NCI-H1417 treated with DMSO at 0.1 percent for 48 hours (cell line): ENCODE measurements at places on chromosomes 1 and 21.

- DNase-seq: no peak
Observed at GRCh38 chr1:227949954-227950734, 2.4 kb upstream of the WNT9A start.

GRCh38 chr1:180515857-180516388, 13.5 kb upstream of the ACBD6 start:
- DNase-seq: peak; percentile 53

DNA sequence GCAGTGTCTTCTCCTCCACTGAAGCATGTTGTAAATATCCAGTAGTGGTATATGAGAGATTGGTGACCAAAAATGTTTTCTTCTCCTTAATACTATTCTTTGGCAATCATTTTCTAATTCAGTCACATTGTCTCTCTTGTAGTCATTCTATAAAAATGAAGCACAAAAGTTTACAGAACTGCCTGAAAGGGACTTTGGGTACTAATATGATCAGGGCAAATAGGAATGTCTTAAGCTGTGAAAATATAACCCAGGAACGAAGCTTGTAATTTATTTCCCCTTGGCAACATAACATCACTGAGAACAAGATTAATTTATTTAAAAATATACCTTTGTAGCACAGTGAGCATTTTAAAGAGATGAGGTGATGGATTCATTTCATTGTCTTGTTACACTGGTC, 4.9 kb downstream of the B3GALT2 start:
- DNase-seq: no peak

DNA sequence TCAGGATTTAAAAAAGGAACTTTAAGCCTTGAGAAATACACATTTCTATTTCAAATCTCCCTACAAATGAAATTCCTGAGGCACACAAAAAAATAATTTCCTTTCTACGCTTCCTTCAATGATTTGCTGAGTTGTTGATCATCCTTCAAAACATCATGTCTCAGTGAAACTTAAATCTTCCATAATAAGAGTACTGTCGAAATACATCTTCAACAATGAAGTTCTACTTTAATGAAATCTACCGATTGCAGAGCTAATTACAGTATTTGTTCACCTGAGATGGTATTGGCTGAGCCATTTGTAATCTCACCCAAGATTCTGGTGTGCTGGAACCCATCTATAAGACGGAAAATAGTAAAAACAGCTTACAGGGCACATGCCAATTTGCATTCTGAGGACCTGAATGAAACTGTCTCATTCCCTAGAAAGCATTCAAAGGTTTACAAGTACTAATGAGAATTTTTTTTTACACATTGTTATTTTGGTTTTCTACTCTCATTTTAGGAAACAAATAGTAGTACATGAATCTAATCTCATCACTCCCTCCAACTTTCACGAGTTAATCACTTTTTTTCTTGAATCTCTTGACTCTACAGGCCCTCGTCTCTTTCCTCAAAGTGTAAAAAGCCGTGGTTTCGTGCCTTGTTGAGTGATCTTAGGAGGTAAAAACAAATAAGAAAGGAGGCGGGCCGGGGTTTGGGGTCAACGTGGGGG, 1.1 kb downstream of the CHML start:
- DNase-seq: no peak

- no peak for DNase-seq
Observed at GRCh38 chr1:10361515-10361914, 37.3 kb upstream of the PGD start.

- no peak for DNase-seq
Observed at GRCh38 chr1:201096977-201097856, 15.0 kb downstream of the CACNA1S start.

GRCh38 chr21:40067751-40068150, 200.5 kb downstream of the PCP4 start:
- DNase-seq: no peak

DNA sequence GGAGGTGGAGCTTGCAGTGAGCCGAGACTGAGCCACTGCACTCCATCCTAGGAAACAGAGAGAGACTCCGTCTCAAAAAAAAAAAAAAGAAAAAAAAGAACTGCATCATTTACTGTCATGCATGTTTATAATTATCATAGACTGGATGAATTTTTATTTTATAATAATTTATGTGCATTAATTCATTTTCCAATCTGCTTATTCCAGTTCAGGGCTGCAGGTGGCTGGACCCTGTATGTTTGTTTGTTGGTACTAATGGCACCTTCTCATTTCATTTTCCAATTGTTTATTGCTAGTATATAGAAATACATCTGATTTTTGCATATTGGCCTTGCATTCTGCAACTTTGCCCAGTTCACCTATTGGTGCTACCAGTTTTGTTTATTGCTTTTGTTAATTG, 19.0 kb upstream of the SOX13 start:
- no peak for DNase-seq

DNA sequence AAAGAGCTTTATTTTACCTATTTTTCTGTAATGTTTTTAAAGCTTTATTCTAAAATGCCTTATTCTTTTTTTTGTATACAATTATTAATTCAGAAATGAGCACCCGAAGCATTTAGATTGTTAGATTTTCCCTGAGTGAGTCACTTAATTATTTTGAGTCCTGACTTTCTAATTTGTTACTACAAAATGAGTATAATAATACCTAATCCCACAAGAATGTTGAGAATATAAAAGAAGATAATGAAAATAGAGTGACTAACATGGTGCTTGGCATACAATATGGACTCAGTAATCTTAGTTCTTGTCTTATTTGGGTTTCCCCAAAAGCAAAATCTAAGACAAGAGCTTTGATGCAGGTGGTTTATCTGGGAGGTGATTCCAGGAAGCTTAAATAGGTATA, 142.2 kb downstream of the LHX8 start:
- no peak for DNase-seq

GRCh38 chr21:34020005-34020847, 53.2 kb upstream of the MRPS6 start:
- peak; percentile 21 for DNase-seq

GRCh38 chr1:53984726-53985125, 33.3 kb downstream of the LDLRAD1 start:
- no peak for DNase-seq

GRCh38 chr1:156797212-156797871, 19.3 kb downstream of the SH2D2A start:
- DNase-seq: peak; percentile 2

GRCh38 chr21:38852278-38852677, 46.5 kb downstream of the ETS2 start:
- no peak for DNase-seq

GRCh38 chr1:186683652-186684410, 3.6 kb upstream of the PTGS2 start:
- DNase-seq: no peak

DNA sequence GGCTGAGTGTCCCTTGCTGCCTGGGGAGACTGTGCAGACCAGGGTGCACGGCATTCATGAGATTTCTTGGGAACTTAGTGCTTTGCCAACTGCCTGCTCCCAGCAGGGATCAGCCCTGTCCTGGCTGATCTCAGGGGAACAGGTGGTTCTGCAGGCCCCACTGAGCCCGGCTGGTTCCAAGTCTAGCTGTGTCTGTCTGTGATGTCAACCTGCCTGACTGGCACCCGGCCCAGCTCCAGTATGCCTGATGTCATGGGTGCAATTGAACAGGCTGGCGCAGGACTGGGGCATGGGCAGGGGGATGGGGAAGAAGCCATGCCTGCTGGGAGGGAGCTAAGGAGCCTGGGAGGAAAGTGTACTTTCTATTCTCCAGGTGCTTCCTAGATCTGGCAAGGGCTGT, 227.1 kb downstream of the GRIK3 start:
- DNase-seq: no peak

DNA sequence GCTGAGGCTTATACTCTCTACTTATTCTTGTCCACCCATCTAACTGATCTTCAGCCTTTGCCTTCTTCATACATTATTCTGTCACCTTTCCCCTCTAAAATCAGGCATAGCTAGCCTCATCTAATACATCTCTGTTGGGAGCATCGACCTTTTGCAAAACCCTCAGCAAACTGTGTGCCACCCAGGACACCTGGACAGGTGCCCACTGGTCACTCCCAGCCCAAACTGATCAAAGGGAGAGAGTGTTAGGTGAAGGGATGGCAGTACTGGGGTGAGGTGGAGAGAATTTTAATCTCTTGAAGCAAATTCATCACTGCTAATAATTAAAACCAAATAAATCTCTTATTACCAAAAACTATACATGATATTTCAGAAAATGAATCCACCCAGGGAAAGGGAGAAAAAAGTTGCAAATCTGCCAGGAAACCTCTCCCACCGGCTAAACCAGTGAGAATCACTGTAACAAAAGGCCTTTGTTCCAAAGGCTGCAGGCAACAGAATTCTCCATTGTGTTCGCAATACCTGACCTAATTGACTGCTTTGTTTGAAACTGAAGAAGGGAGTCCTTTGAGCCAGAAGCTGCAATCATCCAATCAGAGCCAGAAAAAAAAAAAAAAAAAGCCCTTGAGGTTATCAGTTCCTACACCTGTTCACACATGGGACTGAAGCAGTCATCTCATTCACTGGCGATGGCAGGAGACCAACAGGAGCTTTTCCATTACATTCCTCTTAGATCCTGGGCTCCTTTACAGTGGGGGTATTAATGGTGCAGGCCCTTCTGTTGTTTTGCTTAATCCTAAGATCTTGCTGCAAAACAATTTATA, 172.6 kb downstream of the APP start:
- peak; percentile 95 for DNase-seq

- DNase-seq: no peak
Observed at GRCh38 chr1:108046026-108046425, 81.0 kb upstream of the VAV3 start.

GRCh38 chr1:109974191-109974590, 10.4 kb upstream of the AHCYL1 start:
- DNase-seq: no peak

- DNase-seq: no peak
Observed at GRCh38 chr1:221832617-221833016, 90.7 kb upstream of the DUSP10 start.

DNA sequence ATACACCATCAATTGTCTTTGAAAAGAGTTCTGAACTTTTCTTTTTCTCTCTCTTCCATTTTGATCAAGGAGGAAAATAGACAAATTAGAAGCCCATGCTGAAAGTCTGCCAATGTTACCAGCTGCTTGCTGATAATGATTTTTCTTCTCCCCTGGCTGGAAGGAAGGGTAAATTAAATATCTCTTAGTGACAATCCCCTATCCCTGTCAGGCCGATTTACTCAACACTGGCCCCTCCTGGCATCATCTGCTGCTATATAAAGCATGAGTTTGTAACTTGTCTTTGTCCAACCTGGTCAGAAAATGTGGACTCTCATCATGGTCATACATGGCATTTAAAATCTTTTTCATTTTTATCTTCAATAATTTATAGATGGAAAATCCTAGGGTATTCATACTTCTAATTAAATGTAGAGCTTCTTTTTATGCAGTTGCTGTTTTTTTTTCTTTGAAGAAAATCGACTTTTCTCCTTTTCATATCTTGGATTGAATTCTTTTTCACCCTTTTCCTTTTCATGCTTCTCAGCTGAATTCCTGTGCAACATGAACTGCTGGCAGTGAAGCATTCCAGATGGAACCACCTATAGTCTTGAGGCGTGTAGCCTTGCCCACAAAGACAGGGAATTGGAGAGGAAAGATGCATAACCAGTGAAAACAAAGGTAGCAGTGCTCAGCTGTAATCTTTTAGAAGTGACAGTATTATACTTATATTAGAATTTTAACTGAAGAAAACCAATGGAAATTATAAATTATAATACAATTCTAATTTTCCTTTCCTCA, 214.7 kb upstream of the PTGFR start:
- no peak for DNase-seq

GRCh38 chr1:15023976-15024375, 129.6 kb upstream of the TMEM51 start:
- no peak for DNase-seq

DNA sequence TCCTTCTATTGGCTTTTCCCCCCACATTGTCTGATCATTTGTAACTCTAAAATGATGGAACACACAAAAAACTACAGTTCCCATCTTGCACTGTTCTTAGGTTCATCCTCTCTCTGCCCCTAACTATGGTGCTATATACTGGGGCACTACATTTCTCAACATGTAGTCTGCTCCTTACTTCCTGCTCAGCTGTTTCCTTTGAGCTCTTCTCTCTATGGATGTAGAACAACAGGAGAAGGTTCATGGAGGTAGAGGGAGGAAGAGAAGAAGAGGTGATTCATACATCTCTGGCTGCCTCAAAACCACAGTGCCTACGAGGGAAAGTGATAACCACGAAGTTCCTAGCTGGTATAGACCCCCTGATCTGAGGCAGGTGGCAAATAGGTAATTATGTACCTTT, 7.0 kb upstream of the C1orf146 start:
- DNase-seq: no peak

- no peak for DNase-seq
Observed at GRCh38 chr1:245807306-245807705, 652.5 kb downstream of the KIF26B start.

DNA sequence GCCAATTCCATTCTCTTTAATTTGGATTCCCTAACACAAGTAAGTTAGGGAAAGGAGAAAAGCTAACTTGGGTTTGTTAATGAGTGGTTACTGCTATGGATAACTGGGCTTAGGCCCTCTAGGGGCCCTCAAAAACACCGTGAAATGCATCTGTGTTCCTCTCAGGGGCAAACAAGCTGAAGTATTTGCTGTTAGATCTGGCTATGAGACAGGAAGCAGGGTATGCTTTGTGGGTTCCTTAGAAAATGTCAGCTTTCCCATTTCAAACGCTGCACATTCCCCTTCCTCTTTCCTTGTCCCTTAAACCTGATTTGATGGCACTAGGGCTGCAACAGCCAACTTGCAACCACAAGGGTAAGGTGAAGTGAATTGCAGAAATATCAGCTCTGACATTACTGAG, 5.7 kb upstream of the CAP1 start:
- DNase-seq: no peak

DNA sequence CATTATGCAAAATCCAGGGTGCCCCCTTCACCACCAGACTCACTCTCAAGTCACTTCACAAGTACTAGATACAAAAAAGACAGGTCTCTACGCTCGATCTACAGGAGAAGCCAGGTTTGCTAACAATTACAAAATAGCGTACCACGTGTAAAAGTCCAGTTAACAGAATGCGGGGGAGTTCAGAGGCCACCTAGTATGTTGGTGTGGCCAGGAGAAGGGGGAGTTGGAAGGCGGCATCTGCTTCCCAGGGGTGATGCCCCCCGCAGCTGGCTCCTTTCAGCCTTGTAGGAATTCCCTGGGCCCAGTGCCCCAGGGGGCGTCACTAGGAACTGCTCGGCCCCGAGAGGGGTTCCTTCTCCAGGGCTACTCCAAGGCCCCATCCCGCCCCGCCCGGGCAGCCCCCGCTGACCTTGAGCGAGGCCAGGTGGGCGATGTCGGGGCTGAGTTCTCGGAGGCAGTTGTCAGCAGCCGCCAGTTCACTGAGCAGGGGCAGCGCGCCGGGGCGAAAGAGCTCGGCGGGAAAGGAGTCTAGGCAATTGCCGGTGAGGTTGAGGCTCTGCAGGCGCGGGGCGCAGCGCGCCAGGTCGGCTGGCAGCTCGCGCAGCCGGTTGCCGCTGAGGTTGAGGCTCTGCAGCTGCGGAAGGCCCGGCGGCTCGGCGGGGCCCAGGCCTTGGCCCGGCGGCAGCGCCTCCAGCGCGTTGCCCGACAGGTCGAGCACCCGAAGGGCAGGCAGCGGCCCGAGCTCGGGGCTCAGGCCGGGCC, 664 bp downstream of the LRRC47 start:
- no peak for DNase-seq
